Activated T-helper 2 cell treated with anti-CD3 and anti-CD28 coated beads, Interferon-gamma antibody, Interleukin-2, Interleukin-4, amounts not matched to agents 10 μg/mL and 5 μg/mL and 100 μg/mL, durations not matched to agents 14 hours and 24 hours and 36 hours (primary cell): ENCODE measurements at places on chromosomes 6 and 20.

- DNase-seq, result no peak
- no peak overlapping the region for H3K4me3 ChIP-seq
- peaks cover 10% of the 10 kb centered on the region for H3K27me3 ChIP-seq
- peaks cover 2% of the 10 kb centered on the region for H3K4me1 ChIP-seq
- no peak overlapping the region for H3K27ac ChIP-seq
These were observed 114.4 kb downstream of the CEBPB start for GRCh38 chr20:50304923-50305635.

DNA sequence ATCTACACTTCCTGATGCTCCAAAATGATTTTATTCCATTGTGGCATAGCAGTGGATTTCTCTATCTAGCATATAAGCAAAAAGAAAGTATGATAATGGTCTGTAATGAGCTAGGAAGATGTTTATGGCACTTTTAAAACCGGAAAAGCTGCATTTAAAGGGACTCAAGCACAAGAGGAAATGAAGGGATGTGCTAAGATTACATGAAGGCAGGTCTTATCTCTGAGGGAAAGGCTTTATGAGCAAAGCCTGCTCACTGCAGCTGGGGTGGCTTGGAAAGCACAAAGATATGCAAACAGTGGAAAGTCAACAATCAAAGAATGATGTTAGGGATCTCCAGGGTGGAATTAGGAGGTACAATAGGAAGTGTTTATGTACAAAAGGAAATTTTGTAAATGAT, 138.2 kb downstream of the TENT5A start:
- H3K4me1 ChIP-seq, result peaks cover 4% of the 10 kb centered on the region
- no peak overlapping the region for H3K27ac ChIP-seq
- DNase-seq, result no peak
- no peaks in the 10 kb centered on the region for H3K36me3 ChIP-seq

- H3K27ac ChIP-seq, result no peak overlapping the region
- H3K4me1 ChIP-seq, result peaks cover 20% of the 10 kb centered on the region
- H3K36me3 ChIP-seq, result no peaks in the 10 kb centered on the region
- DNase-seq, result no peak
- H3K4me3 ChIP-seq, result no peak overlapping the region
These were observed 123.7 kb upstream of the EXOC2 start for GRCh38 chr6:816510-817084.

- no peaks in the 10 kb centered on the region for H3K4me1 ChIP-seq
- no peak for DNase-seq
- H3K27me3 ChIP-seq, result no peaks in the 10 kb centered on the region
- H3K4me3 ChIP-seq, result no peak overlapping the region
- no peak overlapping the region for H3K27ac ChIP-seq
These were observed 95.9 kb upstream of the PMEPA1 start for GRCh38 chr20:57805747-57806146.

- DNase-seq, result no peak
- no peak overlapping the region for H3K4me3 ChIP-seq
These were observed 467.1 kb downstream of the HDGFL1 start for GRCh38 chr6:23036406-23036983.

DNA sequence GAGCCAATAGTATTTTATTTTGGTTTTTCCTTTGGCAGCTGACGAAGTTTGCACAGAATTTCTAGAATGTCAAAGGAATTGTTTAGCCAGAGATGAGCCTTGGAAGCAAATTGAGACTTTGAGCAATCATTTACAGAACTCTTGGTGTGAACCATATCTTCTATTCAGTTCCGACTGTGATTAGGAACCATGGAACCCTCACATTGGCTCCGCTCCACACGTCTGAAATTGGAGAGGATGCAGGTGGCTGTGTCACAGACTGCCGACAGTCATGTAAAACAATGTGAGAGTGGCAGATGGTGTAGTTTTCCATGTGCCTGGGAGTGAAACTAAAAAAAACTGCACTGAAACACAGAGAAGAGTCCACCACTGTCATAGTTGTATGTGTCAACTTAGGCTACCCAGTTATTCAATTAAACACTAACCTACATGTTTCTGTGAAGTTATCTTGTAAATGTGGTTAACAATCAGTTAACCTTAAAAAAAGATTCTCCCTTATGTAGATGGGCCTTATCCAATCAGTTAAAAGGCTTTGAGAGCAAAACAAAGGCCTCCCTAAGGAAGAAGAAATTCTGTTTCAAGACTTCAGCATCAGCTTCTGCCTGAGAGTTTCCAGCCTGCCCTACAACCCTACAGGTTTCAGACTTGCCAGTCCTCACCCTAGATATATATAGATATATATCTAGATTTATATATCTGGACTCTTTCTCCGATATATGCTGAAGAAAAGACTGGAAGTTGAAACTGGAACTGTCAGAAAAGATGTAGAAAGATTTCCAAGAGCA, 3.3 kb upstream of the HMGN4 start:
- H3K4me1 ChIP-seq, result peaks cover 40% of the 10 kb centered on the region
- H3K4me3 ChIP-seq, result no peak overlapping the region
- H3K27me3 ChIP-seq, result no peaks in the 10 kb centered on the region
- no peak overlapping the region for H3K27ac ChIP-seq

DNA sequence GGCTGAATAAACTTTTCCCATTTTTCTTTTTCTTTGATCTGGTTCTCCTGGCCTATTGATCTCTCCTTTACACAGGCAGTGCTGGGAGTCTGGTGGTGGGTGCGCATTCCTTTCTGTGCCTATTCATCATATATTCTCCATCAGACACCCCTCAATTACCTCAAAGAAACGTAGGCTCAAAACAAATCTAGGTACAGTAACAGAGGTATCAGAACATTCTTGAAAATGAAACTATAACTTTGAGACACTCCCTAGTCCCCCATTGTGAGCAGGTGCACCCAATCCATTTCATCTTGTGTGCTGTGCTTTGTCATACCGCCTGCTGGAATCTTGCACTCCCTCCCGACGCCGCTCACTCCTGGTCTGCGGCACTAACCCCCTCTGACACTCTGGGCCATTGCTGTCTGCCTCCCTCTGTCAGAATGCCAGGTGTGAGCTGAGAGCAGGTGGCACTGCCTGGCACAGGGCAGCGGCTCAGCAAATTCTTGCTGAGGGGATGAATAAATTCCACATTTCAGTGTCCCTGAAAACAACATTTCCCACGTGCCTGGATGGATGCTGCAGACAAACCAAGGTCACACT, 303.4 kb upstream of the EXOC2 start:
- no peaks in the 10 kb centered on the region for H3K36me3 ChIP-seq
- H3K4me3 ChIP-seq, result no peak overlapping the region
- no peak for DNase-seq
- H3K27me3 ChIP-seq, result peaks cover 4% of the 10 kb centered on the region
- no peak overlapping the region for H3K27ac ChIP-seq

DNA sequence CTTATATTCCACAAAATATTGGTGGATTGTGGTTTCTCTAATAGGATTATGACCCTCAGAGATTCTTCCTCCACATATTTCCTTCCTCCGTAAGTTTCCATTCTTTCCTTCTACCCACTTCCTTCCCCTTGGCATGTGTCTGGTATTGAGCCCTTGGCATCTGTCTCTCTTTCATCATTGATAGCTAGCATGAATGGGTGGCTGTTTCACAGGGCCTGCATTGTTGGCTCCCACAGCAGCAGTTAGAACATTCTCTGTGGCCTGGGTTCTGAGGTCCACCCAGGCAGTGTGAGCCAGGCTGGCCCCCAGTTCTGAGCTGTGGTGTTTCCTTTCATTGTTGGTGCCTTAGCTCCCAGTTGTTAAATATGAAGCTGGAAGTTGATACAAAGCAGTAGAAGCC, 125.3 kb downstream of the ANKS1A start:
- H3K4me3 ChIP-seq, result no peak overlapping the region
- peaks cover 17% of the 10 kb centered on the region for H3K4me1 ChIP-seq
- no peak for DNase-seq
- H3K36me3 ChIP-seq, result peaks cover 3% of the 10 kb centered on the region
- no peak overlapping the region for H3K27ac ChIP-seq

- no peak overlapping the region for H3K4me3 ChIP-seq
- H3K36me3 ChIP-seq, result peaks cover 7% of the 10 kb centered on the region
- no peaks in the 10 kb centered on the region for H3K27me3 ChIP-seq
- DNase-seq, result no peak
These were observed 207.4 kb downstream of the LRFN2 start for GRCh38 chr6:40379811-40380210.

DNA sequence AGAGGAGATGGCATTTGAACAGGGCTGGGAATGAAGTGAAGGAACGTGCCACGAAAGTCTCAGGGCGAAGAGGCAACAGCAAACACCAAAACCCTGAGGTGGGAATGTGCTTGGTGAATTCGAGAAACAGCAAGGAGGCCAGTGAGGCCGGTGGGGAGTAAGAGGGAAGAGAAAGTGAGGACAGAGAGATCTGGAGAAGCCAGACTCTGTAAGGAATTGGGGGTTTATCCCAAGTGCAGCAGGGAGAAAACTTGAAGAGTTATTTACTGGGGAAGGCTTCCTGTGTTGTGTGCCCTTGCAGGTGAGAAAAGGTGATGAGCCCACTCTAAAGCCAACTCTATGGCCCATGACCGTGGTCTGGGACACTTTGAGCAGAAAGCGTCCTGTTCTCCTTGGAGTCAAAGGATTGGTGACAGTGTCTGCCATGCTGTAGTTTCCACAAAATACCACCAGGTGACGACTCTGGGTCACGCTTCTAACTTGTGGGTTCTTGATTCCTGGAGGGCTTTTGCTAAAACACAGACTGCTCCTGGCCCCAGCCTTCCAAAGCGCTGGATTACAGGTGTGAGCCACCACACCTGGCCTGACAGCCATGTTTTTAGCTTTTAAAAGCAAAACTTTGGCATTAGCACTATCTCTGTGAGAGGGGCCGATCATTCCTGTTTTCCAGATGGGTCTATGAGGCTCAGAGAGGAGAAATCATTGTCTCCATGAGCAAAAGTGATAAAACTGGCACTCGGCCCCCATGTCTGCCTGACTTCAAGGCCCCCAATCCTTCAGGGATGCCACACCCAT, 18.0 kb upstream of the CSNK2A1 start:
- peaks cover 5% of the 10 kb centered on the region for H3K27me3 ChIP-seq
- peak; percentile 34 for DNase-seq
- H3K27ac ChIP-seq, result no peak overlapping the region

- peaks cover 14% of the 10 kb centered on the region for H3K4me1 ChIP-seq
- H3K27me3 ChIP-seq, result peaks cover 33% of the 10 kb centered on the region
- DNase-seq, result no peak
- H3K36me3 ChIP-seq, result peaks cover 4% of the 10 kb centered on the region
- H3K27ac ChIP-seq, result no peak overlapping the region
- H3K4me3 ChIP-seq, result no peak overlapping the region
These were observed 80.7 kb downstream of the OLIG3 start for GRCh38 chr6:137413482-137413881.

DNA sequence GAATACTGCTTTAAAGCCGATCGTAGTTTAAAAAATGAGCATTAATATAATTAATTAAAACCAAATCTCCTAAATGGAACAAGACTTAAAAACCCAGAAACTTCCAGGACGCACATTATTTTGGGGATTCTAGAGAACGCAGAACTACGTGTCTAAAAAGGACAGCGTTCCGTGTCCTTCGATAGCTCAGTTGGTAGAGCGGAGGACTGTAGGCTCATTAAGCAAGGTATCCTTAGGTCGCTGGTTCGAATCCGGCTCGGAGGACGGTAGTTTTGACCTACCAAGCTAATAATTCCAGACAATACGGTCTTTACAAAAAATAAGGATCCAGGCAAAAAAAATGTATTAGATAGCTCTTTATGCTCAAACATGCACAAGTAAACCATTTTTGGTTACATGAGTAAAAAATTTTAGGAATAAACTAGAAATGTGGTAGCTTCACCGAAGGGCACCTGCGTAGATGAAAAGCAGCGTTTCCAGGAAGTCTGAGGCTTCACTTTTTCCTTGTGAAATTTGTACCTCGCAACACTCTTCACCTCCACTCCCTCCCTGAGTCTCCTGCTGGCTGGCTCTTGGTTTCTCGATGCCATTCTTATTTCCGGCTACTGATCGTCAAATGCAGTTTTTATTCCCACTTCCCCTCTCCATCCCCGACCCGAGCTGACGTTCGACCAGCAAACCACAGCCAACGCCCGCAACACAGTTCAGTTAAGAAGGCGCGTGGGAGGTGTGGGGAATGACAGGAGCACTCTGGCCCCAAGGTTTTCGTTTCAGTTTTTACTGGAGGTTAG, 19.6 kb upstream of the ABT1 start:
- peaks cover 6% of the 10 kb centered on the region for H3K27me3 ChIP-seq
- H3K36me3 ChIP-seq, result peaks cover 6% of the 10 kb centered on the region
- H3K4me3 ChIP-seq, result peak overlapping the region; percentile 78
